Femur (tissue), 1 donor: ENCODE measurements at places on chromosomes 1 and 21.
A peak's percentile ranks its signal among the peaks of the same experiment; 100 is the strongest.

GRCh38 chr1:206792939-206793607 lies 20.8 kb upstream of the IL10 start:
- DNase-seq: no peak

DNA sequence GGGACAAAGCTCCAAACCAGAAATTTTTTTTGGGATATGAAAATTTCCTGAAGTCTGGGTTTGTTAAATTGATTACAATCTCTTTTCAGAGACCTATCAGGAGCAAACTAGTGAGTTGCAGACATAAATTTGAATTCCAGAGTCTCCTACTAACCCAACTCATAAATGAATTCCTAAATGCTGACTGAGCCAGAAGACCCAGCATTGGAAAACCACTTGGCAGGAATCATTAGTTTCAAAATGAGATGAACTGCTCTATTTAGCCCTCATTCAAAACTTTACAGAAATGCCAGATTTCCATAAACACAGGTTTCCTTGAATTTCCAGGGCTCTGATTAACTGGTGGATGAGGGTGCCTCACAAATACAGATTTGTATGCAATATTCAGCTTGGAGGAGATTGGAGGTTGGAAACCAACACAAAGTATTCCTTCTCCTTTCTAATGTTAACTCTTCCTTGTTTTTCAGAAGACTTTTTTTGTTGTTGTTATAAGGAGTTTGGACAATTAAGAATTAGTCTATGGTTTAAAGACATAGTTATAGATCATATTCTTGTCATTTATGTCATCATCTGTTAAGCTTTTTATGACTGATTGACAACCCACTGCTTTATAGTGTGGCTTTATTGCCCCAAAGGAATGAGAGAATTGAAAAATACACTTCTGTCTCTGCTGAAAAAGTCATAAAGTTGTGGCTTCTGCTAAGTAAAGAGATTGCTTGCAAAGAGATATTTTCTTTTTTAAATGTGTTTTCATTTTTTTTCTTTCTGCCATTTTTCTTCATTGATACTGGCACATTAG lies 222.8 kb downstream of the HLX start:
- peak; percentile 66 for DNase-seq

- DNase-seq: no peak
Observed at GRCh38 chr1:16038620-16038912, 5.0 kb upstream of the CLCNKB start.

DNA sequence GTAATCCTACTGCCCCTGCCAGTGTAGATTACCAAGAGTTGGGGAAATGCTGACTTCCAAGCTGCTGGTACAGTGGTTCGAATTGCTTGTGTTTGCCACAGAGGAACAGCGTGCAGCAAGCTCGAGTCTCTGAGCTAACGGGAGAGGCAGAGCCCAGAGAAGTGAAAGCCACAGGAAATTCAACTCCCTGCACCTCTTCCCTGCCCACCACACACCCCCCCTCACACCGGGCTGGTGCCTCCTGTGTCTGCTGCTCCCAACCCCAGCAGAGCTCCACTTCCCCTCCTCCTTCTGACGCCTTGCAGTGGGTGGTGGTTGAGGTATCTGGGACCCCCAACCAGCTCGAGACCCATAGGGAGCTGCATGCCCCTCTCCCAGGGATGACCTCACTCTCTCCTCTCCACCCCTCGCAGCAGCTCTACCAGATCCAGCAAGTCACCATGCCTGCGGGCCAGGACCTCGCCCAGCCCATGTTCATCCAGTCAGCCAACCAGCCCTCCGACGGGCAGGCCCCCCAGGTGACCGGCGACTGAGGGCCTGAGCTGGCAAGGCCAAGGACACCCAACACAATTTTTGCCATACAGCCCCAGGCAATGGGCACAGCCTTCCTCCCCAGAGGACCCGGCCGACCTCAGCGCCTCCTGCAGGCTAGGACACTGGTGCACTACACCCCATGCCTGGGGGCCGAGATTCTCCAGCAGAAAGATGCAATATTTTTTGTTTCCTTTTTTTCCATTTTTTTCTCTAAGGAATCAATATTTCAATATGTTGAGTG lies 13.1 kb upstream of the KCNQ4 start:
- DNase-seq: no peak

DNA sequence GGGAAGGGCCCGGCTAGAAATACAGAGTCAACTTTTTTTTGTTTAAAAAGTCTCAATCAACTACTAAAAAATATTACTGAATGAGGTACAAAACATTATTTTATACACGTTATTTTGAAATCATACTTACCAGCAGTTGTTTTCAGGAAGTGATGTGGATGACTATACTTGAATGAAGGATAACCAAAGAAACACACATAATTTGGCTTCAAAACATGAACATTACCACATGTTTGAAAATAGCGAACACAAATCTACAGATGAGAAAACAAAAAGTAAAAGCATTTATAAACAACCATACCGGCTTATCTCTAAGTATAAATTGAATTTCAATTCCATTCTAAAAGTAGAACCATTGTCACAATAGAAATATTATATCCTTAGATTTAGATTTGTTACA lies 9.0 kb downstream of the DBT start:
- no peak for DNase-seq

DNA sequence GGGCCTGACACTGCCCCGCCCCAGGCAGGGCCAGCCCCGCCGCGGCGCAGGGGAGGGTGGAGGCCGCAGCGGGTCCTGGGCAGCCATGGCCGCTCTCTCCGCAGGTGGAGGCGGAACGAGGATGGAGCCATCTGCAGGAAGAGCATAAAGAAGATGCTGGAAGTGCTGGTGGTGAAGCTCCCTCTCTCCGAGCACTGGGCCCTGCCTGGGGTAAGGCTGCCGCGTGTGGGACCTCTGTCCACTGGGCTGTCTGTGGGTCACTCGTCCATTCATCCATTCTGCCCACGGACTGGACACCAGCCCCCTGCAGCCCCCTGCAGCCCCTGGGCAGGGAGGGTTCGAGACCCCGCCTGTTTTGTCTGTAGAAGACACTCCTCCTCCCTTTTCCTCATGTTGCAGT lies 18.4 kb upstream of the LRRC3 start:
- peak; percentile 9 for DNase-seq

DNA sequence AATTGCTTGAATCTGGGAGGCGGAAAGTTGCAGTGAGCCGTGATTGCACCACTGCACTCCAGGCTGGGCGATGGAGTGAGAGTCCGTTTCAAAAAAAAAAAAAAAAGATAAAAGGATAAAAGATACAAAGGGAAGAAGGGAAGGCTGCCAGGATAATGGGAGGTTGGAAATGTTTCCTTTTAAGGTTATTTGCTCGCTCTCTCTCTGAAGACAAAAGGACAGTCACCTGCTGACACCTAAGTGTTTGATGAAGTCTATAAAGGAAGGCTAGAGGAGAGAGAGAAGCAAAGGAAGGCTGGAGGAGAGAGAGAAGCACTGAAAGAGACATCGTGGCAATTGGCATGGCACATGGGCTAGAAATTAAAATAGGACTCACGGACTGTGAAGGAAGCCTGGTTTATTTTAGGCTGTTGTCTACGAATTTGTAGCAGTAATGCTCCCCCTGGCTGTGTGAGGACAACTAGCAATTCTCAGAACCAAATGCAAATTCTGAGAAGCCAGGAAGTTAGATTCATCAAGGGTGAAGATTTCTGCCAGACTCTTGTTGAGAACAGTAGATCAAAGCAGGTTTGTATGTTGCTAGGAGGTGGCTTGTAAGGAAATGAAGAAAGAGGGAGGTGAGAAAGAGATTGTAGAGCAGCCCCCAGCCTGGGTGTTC lies 154.2 kb downstream of the ZP4 start:
- no peak for DNase-seq
